ENCODE measurements at places on chromosomes 1 and 21.
A peak's percentile ranks its signal among the peaks of the same experiment; 100 is the strongest.

DNA sequence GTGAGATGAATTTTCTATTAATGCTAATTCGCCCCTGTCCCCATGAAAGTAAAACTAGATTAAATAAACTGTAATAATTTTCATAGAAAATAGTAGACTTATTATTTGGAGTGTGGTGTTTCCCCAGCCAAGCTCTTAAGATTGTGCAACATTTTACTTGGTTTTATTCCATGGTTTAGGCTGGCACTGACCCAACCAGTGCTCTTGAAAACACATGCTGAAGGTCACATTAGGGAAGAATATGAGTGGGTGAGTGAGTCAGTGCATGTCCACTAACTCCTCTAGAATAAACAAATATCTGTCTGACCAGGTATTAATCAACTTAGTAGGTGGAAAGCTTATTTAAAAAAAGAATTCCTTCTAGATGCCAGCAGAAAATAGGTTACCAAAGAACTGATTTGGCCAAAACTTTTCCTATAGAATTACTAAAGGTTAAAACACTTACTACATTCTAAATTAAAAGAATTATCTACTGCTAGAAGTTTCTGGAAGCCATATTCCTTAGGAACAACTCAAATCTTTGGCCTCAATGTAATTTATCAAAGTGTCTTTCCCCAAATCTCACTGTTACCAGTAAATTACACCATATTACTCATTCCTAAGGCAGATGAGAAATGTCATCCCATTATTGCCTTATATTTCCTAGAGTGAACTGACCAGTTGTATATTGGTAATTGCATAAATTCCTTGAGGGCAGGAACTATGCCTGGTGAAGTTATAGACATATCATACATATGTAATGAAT, 89.7 kb upstream of the RGS1 start:
- no peak for DNase-seq

GRCh38 chr1:156813298-156813697, 3.4 kb downstream of the SH2D2A start:
- DNase-seq, result no peak

- DNase-seq, result no peak
Observed at GRCh38 chr1:225554216-225554812, 98.6 kb downstream of the ENAH start.

DNA sequence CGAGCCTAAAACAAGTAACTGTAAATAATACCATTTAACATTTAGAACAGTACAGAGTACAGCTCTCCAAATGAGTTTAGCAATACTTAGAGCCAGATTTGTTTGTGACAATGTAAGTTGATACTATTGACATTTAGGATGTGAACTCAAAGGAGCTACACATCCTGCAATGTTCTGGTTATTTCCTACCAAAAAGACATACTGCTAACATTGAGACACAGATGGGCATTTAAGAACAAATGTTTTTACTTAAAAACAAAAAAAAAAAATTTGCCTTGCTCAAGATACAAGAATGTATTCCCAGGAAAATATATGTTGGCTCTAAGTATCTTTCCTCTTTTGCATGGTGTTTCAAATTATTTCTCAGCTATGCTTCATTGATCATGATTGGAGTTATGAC, 1464.8 kb upstream of the PRMT6 start:
- DNase-seq, result no peak

- no peak for DNase-seq
Observed at GRCh38 chr1:226662642-226663326, 76.3 kb downstream of the ITPKB start.

DNA sequence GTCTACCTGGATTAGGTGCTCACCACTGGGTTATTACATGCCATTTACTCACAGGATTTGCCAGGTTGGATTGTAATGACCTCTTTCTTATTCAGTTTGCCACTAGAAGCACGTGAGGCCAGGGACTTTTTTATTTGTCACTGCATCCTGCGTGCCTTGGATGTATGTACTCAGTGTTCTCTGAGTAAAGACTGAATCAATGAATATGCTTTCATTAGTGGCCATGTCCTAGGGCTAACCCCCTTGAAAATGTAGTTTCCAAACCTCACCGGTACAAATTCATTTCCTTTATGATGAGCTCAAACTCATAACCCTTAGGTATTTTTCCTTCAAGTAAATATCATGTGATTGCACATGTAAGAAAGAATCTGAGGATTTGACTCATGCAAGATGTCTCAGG, 1.3 kb upstream of the ZP4 start:
- no peak for DNase-seq

GRCh38 chr1:218895064-218895587, 278.6 kb upstream of the LYPLAL1 start:
- no peak for DNase-seq

GRCh38 chr1:33241866-33242265, 14.4 kb upstream of the ZNF362 start:
- no peak for DNase-seq

DNA sequence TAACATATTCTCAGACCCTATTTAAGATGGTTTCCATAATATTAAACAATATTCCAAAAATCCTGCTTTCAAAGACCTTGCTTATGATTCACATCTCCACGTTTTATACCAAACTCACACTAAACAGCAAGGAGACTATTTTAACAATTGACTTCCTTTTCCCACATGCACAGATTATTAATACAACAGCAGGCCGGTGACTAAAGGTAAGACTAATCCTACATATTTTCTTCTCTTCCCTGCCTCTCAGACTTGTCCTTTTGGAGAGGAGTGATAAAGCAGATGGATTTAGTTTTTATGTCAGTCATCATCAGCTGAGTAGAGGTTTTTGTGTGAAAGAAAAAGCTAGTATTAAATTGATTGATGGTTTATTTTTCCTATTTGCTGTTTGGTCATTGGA, 400.6 kb downstream of the NTNG1 start:
- DNase-seq, result no peak

DNA sequence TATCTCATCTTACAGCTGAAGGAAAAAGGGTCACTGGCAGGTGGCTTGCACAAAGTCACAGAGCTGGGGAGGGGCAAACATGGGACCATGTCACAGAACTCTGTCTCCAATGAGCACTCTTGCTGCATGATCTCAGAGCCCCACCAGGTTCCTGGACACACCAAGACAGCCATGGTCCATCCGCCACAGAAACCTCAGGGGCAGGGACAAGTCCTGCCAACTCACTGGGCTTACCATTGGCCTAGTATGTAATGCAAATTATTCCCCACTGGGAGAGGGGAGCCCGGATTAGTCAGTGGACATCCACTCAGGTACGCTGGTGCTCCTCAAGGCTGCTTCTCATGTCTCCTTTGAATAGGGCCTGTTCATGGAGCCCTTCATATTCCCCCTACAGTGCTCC, 14.2 kb downstream of the S100A7A start:
- no peak for DNase-seq

- DNase-seq, result no peak
Observed at GRCh38 chr1:31532173-31532572, 44.1 kb upstream of the TINAGL1 start.

DNA sequence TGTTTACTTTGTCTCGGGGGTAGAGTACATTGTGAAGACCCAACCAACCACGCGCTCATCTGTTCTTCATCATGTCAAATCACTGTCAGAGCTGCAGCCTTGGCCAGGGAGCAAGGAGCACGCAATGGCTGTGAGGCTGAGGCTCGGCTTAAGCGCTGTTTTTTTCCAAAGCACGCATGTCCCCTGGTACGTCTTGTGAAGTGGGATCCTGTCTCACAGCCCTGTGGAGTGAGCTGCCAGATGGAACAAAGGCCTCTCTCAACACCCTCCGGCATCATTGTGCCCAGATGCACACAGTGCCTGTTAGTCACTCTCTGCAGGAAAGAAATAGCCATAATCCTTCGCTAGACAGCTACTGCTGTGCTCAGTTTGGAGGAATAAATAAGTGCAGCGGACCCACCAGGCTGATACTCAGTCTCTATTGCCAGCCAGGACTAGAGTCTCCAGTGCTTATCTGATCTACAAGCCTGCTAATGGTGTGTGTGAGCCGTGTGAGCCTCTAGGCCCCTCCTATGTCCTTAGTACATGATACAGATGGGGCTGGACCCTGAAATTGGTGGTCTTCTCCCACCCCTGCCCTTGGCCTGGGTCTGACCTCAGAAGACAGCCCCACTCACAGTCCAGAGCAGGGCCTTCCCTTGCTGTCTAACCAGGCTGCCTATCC, 91.3 kb upstream of the COA6 start:
- DNase-seq, result peak; percentile 6

DNA sequence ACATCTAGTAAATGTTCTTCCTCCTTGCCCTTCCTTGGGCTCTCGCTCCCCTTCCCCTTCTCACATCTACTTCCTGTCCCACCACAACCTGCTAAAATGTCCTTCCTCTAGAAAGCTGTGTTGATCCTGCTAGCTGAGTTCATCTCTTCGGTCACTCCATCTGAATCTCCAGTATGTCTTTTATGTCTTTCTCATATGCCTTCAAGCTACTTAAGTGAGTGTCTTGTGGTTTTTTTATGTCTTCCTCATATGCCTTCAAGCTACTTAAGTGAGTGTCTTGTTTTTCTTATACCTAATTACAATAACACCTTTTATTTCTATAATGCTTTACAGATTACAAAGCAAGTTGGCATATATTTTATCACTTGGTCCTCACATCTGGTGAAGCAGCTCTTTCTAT, 33.9 kb downstream of the CSF1 start:
- no peak for DNase-seq

DNA sequence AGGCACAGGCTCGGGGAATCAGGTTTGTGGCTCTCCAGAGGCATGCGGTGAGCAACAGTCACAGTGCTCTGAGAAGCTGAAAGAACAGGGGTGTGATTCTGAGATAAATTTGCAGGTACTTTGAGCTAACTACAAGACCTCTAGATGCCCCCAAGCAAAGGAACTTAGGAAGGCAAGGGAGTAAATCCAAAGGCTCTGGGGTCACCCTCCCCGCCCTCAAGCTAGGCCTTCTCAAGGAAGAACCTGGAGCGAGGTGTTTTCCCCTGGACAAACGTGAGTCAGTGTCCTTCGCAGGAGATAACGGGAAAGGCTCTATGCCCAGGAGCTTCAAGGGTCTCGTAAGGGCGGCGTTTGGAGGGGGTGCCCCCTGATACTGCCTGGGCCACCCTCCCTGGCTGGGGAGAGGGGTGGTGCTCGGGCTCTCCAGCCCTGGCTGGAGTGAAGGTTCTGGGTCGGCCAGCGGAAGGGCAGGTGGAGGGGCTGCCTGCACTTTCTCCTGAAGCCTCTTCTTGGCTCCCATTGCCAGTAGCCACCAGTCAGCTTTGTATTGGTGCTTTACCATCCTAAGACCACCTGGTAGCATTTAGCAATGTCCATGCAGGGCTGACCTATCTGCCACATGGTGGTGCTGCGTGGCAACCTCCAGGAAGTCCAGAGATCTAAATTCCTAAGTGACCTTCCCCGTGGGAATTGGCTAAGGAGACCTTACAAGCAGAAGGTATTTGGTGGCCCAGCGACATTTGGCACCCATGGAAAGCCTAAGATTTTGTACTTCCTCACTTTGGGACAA, 44.0 kb downstream of the GPR161 start:
- no peak for DNase-seq

DNA sequence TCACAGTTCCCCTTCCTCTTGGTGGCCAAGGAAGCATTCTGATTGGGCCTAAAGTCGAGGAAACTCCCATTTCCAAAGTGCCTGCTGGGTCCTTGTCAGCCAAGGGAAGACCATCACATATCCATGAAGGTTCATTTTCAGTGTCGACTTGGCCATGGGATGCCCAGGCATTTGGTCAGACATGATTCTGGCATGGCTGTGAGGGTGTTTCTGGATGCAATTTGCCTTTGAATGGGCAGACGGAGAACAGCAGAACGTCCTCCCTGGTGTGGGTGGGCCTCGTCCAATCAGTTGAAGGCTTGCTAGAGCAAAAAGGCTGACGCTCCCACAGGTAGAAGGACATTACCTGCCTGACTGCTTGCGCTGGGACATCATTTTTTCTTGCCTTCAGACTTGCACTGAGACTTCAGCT, 48.3 kb upstream of the LBR start:
- DNase-seq, result no peak

GRCh38 chr21:42480736-42481135, 15.3 kb downstream of the RSPH1 start:
- DNase-seq, result no peak

- DNase-seq, result no peak
Observed at GRCh38 chr1:8426996-8427395, 109.1 kb downstream of the SLC45A1 start.

DNA sequence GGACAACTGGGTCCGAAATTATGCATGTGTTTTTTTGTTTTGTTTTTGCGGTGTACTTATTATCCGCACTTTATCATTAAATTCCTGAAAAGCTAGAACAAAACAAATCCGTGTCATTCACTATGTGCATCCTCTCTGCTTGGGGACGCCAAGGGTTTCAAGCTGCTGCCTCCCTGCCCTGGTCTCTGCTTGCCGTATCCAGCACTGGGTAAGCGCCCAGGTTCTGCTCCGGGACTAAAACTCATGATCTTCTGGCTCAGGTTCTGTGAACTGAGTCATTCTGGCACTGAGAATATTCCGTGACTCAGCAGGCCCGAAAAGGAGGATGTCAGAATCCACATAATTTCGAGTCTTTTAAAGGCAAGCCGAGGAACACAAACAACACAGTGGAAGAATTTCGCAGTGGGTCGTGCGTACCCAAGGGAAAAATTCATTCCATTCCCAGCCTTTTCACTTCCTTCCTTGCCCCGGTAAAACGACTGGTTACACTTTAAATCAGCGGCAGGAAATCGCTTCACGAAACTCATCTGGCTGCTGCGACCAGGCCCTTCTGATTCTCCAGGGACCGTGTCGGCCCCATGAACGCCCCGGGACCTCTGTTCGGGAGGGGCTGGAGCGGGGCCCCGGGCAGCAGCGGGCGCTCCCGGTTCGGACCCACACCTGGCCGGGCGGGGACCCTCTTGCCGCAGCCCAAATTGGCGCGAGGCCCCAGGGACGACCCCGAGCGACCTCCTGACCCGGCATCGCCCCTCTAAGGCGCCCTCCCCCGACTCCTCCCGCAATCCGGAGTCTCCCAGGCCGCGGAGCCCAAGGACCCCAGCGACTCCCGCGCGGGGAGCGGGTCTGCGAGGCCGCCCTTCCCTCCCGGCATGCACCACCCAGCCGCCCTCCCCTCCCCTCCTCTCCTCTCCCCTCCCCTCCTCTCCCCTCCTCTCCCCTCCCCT, 746 bp upstream of the LAMC1 start:
- DNase-seq, result peak; percentile 40

DNA sequence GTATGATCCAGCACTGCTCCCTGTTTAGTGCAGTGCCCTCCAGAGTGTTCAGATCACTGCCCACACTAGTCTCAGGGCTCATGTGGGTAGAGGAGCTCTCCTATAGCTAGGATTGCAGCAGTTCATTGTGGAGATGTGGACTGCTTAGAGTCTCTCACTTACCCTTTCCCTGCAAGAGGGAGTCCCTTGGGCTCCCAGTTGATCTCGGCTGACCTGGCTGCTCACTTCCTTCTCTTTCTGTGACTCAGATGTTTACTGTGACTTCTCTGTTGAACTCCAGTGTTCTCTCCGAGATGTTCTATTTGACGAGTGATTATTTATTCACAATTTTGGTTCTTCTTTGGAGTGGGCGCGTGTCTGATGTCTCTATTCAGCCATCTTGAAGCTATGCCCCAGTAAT, 141.9 kb downstream of the PTBP2 start:
- no peak for DNase-seq

DNA sequence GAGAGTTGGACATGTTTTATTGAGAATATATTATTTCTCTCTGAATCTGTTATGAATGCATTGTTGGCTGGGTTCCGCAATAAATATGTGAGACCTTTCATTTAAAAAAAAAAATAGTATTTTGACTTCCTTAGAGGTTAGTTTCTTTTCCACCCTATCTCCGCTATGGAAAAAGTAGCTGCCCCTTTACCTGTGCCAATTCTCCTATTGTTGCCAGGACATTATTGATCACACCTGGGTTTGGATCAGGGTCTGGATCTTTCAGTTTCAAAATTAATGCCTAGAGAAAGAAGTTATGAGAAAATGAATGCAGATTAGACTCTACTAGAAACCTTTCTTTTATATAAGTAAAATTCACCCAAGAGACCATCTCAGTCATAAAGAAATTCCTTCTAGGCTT, 29.1 kb downstream of the MTOR start:
- no peak for DNase-seq

Measured in hypothalamus (tissue), 51 donors.